ENCODE measurements at places on chromosomes 13 and 19. TPM values are rescaled to one million over a fixed set of nuclear protein-coding genes. Genes with fewer than 3 reads are reported as not detected.

Gene CEACAM3
- total RNA-seq: not detected

Gene FCAR
- 1.3 TPM for total RNA-seq

DNA sequence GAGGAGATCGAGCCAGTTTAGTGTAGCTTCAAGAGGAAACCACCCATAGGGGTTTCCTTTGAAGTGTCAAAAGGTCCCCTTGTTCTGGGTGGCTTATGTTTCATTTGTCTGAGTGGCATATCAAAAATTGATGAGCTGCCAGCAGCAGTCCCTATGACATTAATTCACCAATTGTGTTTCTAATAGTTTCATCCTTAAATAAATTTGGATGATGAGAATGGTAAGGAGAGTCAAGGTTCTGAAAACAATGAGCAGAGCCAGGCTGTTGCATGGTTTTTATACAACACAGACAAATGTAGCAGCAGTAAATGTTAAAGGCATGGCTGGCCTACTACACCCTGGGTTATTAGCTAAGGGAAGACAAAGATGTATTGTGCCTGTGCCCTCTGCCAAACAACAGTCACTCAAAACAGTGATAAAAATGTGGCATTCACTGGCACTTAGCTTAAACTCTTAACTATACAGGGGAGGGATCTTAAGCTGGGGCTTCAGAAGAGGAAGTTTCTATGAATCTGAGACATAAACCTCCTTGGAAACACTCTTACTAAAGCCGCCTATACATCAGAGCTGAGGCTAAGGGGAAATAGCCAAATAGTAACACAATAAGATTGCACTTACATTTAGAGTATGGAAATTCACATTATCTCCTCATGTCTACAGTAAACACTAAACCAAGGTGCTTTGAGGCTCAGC lies 200.5 kb downstream of the POU4F1 start:
- no peak overlapping the region for H3K4me3 ChIP-seq
- H3K27ac ChIP-seq: no peak overlapping the region
- no peaks in the 10 kb centered on the region for H3K36me3 ChIP-seq
- H3K4me1 ChIP-seq: no peaks in the 10 kb centered on the region
- no peaks in the 10 kb centered on the region for H3K27me3 ChIP-seq
- no peak for DNase-seq

- H3K36me3 ChIP-seq: no peaks in the 10 kb centered on the region
- H3K27me3 ChIP-seq: no peaks in the 10 kb centered on the region
- H3K4me3 ChIP-seq: no peak overlapping the region
- DNase-seq: no peak
- no peaks in the 10 kb centered on the region for H3K4me1 ChIP-seq
Observed at GRCh38 chr13:36724141-36724540, 50.3 kb downstream of the SERTM1 start.

Gene CLDND2
- total RNA-seq: not detected

DNA sequence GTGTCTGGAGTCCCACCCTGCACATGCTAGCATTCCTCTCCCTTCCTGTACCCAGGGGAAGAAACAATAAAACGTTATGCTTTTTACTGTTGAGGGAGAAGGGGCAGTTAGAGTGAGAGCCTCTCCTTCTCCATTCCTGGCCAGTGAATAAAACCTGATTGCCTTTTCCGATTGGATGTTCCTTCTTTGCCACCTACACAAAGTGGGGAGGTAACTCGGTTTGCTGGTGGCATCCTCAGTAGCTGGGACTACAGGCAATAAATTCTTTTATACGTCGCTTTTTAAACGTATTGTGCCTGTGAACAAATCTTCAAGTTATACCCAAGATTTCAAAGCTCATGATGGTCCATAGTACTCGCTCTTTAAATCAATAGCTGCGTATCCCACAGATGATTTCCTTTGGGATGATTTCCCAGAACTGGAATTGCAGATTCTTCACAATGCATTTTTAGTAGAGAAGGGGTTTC lies 660 bp upstream of the MVB12A start:
- H3K4me1 ChIP-seq: peaks cover 33% of the 10 kb centered on the region
- H3K27ac ChIP-seq: peak overlapping the region; percentile 81
- peak overlapping the region; percentile 78 for H3K4me3 ChIP-seq

Gene CEACAM4
- total RNA-seq: not detected

GRCh38 chr13:109810761-109811510 lies 24.6 kb upstream of the IRS2 start:
- no peak for DNase-seq
- no peak overlapping the region for H3K4me3 ChIP-seq
- H3K27me3 ChIP-seq: no peaks in the 10 kb centered on the region
- H3K36me3 ChIP-seq: no peaks in the 10 kb centered on the region

DNA sequence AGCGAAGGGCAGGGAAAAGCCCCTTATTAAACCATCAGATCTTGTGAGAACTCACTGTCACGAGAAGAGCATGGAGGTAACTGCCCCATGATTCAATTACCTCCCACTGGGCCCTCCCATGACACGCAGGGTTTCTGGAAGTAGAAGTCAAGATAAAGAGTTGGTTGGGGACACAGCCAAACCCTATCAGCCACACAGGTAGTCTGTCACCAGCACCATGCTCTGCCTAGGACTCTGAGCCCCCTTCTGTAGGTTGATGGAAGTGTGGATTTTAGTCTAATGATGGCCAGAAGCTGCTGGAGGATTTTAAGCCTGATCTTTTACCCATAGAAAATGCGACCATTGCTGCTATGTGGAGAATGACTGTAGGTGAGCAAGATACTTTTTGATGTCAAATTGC lies 60.8 kb downstream of the ARHGEF7 start:
- no peak for DNase-seq
- H3K27me3 ChIP-seq: no peaks in the 10 kb centered on the region
- peaks cover 17% of the 10 kb centered on the region for H3K4me1 ChIP-seq

DNA sequence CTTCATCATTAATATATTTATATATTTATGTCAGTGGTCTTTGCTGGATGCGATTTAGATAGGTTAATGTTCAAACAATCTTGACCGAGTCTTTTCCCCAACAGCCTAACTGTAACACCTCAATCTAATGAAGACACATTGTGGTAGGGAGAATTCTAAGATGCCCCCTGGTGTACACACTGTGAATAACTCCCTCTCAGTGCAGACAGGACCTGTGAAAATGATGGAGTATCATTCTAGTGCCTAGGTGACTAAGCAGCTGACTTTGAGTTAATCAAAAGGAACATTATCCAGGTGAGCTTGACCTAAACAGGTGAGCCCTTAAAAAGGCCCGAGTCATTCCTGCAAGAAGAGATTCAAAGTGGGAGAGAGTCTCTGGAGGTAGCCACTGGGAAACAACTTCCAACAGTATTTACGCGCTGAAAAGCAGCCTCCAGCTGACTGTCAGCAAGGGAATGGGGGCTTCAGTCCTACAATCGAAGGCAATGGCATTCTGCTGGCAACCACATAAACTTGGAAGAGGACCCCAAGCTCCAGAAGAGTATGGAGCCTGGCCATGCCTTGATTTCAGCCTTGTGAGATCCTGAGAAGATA lies 28.0 kb upstream of the KBTBD7 start:
- peaks cover 45% of the 10 kb centered on the region for H3K36me3 ChIP-seq
- peak; percentile 51 for DNase-seq
- no peak overlapping the region for H3K4me3 ChIP-seq
- H3K27ac ChIP-seq: no peak overlapping the region
- H3K4me1 ChIP-seq: no peaks in the 10 kb centered on the region

GRCh38 chr19:4487572-4487971 lies 15.5 kb downstream of the HDGFL2 start:
- H3K27me3 ChIP-seq: no peaks in the 10 kb centered on the region
- H3K4me1 ChIP-seq: no peaks in the 10 kb centered on the region
- H3K36me3 ChIP-seq: peaks cover 90% of the 10 kb centered on the region
- H3K4me3 ChIP-seq: no peak overlapping the region
- H3K27ac ChIP-seq: no peak overlapping the region
- DNase-seq: no peak

Gene LILRA1
- total RNA-seq: not detected

Gene ZNF667
- not detected for total RNA-seq

Gene TEX29
- not detected for total RNA-seq

Gene DNAAF3
- total RNA-seq: not detected

Gene ZNF112
- 1.2 TPM for total RNA-seq

Gene CGB1
- not detected for total RNA-seq

- peak; percentile 73 for DNase-seq
- no peak overlapping the region for H3K27ac ChIP-seq
- peaks cover 27% of the 10 kb centered on the region for H3K4me1 ChIP-seq
- H3K36me3 ChIP-seq: no peaks in the 10 kb centered on the region
- no peaks in the 10 kb centered on the region for H3K27me3 ChIP-seq
Observed at GRCh38 chr19:35352448-35353304, 5.0 kb downstream of the FFAR1 start.

Gene NALCN
- 1.8 TPM for total RNA-seq

GRCh38 chr13:27830010-27830409 lies 37.7 kb downstream of the GSX1 start:
- H3K36me3 ChIP-seq: no peaks in the 10 kb centered on the region
- peak; percentile 72 for DNase-seq
- H3K4me3 ChIP-seq: peak overlapping the region; percentile 10
- H3K27me3 ChIP-seq: peaks cover under 1% of the 10 kb centered on the region

- DNase-seq: no peak
- no peak overlapping the region for H3K4me3 ChIP-seq
- H3K36me3 ChIP-seq: no peaks in the 10 kb centered on the region
- no peaks in the 10 kb centered on the region for H3K27me3 ChIP-seq
Observed at GRCh38 chr13:25836574-25837336, 215.1 kb downstream of the SHISA2 start.

GRCh38 chr13:51286135-51287002 lies 53.1 kb upstream of the SERPINE3 start:
- peaks cover 17% of the 10 kb centered on the region for H3K4me1 ChIP-seq
- DNase-seq: peak; percentile 83
- no peak overlapping the region for H3K27ac ChIP-seq
- H3K27me3 ChIP-seq: no peaks in the 10 kb centered on the region
- no peak overlapping the region for H3K4me3 ChIP-seq
- H3K36me3 ChIP-seq: no peaks in the 10 kb centered on the region

GRCh38 chr19:28815257-28815656 lies 397.7 kb downstream of the UQCRFS1 start:
- no peaks in the 10 kb centered on the region for H3K27me3 ChIP-seq
- no peak overlapping the region for H3K27ac ChIP-seq
- H3K4me1 ChIP-seq: no peaks in the 10 kb centered on the region
- H3K4me3 ChIP-seq: no peak overlapping the region
- no peaks in the 10 kb centered on the region for H3K36me3 ChIP-seq

DNA sequence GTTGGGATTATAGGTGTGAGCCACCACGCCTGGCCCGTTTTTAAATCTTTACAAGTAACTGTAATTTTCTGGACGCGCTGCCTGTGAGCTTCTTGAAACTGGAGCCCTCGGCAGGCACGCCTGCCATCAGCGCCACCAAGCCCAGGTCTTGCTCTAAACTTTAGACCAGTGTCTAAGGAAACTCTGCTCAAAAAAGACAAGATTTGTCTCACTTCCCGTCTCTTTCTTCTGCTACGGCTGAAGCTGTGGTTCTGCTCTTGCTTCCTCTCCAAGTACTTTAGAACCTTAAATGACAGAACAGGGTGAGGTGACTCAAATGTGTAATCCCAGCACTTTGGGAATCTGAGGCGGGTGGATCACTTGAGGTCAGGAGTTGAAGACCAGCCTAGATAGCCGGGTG lies 24.9 kb downstream of the RCN3 start:
- H3K36me3 ChIP-seq: peaks cover 35% of the 10 kb centered on the region
- H3K4me1 ChIP-seq: peaks cover 43% of the 10 kb centered on the region

DNA sequence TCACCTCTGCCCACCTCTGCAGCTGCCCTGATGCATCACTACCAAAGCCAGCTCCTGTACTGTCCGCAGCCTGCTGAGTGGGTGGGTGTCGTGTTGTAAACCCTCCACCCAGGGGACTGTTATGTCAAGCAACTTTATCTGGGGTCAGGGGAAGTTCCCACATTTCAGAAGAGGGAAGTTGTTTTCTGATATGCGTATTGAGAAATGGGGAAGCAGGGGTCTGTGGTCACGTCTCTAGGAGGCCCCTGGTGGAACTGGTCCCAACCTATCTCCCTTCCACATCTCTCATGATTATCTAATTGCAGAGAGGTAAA lies 31.2 kb downstream of the CLEC17A start:
- no peaks in the 10 kb centered on the region for H3K36me3 ChIP-seq
- H3K4me3 ChIP-seq: no peak overlapping the region
- H3K4me1 ChIP-seq: no peaks in the 10 kb centered on the region
- DNase-seq: no peak

DNA sequence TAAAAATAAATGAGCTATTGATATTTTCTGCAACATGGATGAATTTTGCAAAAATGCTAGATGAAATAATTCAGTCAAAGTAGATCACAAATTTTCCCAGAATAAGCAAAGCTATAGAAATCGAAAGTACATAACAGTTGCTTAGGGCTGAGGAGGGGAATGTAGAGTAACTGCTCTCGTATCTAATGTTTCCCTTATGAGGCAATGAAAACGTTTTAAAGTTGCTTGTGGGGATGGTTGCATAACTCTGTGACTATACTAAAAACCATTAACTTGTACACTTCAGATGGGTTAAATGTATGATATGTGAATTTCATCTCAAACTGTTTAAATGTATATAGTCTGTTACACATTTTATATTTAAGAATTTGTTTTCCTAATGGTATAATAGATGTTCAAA lies 231.7 kb downstream of the GGACT start:
- DNase-seq: no peak
- H3K27ac ChIP-seq: no peak overlapping the region
- H3K4me3 ChIP-seq: no peak overlapping the region
- H3K4me1 ChIP-seq: no peaks in the 10 kb centered on the region
- no peaks in the 10 kb centered on the region for H3K27me3 ChIP-seq
- no peaks in the 10 kb centered on the region for H3K36me3 ChIP-seq

Gene FPR3
- total RNA-seq: not detected

Gene ADGRE2
- 1.5 TPM for total RNA-seq

Gene PEAK3
- not detected for total RNA-seq

- no peak overlapping the region for H3K4me3 ChIP-seq
- no peaks in the 10 kb centered on the region for H3K4me1 ChIP-seq
- no peaks in the 10 kb centered on the region for H3K27me3 ChIP-seq
- H3K27ac ChIP-seq: no peak overlapping the region
Observed at GRCh38 chr19:776549-776948, 20.7 kb upstream of the PTBP1 start.

GRCh38 chr13:78779608-78780007 lies 120.7 kb upstream of the OBI1 start:
- H3K4me1 ChIP-seq: no peaks in the 10 kb centered on the region
- H3K36me3 ChIP-seq: no peaks in the 10 kb centered on the region
- no peak overlapping the region for H3K27ac ChIP-seq
- H3K4me3 ChIP-seq: no peak overlapping the region

Gene SAFB2
- 100 TPM for total RNA-seq

Gene CGB7
- total RNA-seq: not detected

GRCh38 chr13:24618011-24618955 lies 61.9 kb upstream of the ATP12A start:
- DNase-seq: peak; percentile 79
- H3K4me3 ChIP-seq: no peak overlapping the region
- H3K27me3 ChIP-seq: no peaks in the 10 kb centered on the region

DNA sequence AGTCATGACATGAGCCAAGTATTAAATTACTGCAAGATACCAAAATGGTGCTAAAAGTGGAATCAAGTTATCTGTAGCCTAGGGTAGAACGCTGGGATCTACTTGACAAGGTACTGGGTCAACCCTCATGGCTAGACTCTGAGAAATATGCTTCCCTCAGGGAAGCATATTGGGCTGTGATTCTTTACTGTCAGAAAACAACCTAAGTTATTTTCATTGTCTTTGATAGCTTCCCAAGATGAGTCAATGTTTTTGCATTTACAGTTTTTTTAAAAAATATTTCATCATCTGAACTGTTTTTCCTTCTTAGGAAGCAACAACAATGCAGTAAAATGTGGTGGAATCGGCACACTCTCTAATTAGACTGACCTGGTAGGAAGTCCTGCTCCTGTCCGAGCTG lies 218.0 kb downstream of the RGCC start:
- H3K27me3 ChIP-seq: no peaks in the 10 kb centered on the region
- H3K4me3 ChIP-seq: no peak overlapping the region
- no peaks in the 10 kb centered on the region for H3K4me1 ChIP-seq
- H3K27ac ChIP-seq: no peak overlapping the region
- peaks cover 12% of the 10 kb centered on the region for H3K36me3 ChIP-seq
- no peak for DNase-seq

All from stomach (tissue), 19 donors.